ENCODE measurements at places on chromosomes 3 and 15. TPM values are rescaled to one million over a fixed set of nuclear protein-coding genes. Genes with fewer than 3 reads are reported as not detected.

TJP1 gene
- 58.8 TPM for total RNA-seq

PLCH1 gene
- total RNA-seq: 1.9 TPM

ZCWPW2 gene
- total RNA-seq: 0.51 TPM

DNA sequence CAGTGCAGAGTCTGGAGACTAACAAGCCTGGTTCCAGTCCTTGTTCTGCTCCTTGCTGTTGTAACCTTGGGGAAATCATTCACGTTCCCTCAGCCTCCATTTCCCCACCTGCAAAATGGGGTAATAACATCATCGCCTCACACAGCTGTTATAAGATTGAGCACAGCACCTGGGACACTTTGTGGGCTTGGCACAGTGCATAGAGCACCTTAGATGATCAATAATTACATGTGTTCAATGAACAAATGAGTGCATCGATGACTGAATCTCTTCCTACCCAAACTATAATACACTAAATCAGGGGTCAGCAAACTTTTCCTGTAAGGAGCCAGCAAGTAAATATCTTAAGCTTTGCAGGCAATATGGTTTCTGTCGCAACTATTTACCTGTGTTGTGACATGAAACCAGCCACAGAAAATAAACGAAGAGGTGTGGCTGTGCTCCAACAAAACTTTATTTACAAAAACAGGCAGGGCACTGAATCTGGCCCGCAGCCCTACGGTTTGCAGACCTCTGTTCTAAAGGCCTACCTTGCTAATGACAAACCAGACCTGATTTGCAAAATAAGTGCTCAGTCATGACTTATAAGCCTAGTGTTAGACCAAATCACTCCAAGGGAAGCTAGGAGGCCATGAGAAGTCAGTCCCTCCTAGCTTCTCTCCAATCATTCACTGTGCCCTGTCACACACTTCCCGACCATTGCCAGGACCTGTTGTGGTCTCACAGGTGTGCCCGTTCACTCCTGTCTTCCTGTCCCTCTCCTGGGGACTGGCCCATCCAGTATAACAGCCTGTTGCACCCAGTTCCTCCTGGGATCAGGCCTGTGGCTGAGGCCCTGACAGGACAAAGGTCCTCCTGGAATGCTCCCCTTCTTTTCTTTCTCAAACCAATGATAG, 149.4 kb upstream of the WNT5A start:
- no peak for DNase-seq

GRCh38 chr15:90718232-90718631, 1.1 kb downstream of the BLM start:
- DNase-seq: no peak

GRCh38 chr3:124163689-124164088, 171.8 kb upstream of the ROPN1 start:
- DNase-seq: no peak

DNA sequence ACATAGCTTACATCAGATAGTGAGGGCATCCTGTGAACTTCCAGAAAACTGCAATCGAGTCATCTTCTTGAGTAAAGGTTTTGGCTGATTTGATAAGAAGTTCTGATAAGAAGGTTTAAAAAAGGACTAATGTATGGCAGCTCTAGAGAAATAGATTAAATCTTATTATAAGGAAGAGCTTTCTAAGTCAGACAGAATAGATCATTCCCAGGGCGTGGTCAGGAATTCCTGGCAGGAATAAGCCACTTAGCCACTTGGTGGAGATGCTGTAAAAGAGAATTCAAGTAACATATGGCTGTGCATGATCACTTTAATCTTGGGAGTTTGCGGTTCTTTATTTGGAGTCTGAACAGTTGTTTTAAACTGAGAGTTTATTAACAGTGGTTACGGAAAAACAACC, 17.4 kb downstream of the PGBD4 start:
- peak; percentile 22 for DNase-seq

- no peak for DNase-seq
Measured at GRCh38 chr3:126461450-126462070, 14.1 kb downstream of the ZXDC start.

- DNase-seq: no peak
Measured at GRCh38 chr3:196194542-196194915, 16.7 kb downstream of the ZDHHC19 start.

DNA sequence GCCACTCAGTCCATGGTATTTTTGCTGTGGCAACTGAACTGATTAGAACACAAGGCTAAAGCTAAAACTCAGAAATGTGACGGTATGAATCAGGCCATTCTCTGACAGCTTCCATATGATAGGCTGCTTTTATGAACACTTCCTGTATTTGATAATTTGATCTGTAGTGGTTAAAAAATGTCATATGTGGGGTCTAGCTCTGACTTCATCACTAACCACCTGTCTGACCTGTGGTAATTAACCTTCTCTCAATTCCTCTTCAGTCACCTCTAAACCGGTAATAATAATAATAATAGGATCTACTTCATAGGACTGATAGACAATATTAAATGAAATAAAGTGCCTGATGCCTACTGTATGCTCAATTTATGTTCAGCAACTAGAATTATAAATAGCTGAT, 223.2 kb downstream of the MBNL1 start:
- no peak for DNase-seq

GRCh38 chr3:182755712-182756111, 37.6 kb upstream of the ATP11B start:
- no peak for DNase-seq
